ENCODE measurements at places on chromosomes 5 and 9.

- DNase-seq: no peak
These were observed 44.6 kb upstream of the ADRB2 start for GRCh38 chr5:148781766-148782165.

GRCh38 chr5:58259685-58260152, 200.2 kb downstream of the PLK2 start:
- DNase-seq: no peak

DNA sequence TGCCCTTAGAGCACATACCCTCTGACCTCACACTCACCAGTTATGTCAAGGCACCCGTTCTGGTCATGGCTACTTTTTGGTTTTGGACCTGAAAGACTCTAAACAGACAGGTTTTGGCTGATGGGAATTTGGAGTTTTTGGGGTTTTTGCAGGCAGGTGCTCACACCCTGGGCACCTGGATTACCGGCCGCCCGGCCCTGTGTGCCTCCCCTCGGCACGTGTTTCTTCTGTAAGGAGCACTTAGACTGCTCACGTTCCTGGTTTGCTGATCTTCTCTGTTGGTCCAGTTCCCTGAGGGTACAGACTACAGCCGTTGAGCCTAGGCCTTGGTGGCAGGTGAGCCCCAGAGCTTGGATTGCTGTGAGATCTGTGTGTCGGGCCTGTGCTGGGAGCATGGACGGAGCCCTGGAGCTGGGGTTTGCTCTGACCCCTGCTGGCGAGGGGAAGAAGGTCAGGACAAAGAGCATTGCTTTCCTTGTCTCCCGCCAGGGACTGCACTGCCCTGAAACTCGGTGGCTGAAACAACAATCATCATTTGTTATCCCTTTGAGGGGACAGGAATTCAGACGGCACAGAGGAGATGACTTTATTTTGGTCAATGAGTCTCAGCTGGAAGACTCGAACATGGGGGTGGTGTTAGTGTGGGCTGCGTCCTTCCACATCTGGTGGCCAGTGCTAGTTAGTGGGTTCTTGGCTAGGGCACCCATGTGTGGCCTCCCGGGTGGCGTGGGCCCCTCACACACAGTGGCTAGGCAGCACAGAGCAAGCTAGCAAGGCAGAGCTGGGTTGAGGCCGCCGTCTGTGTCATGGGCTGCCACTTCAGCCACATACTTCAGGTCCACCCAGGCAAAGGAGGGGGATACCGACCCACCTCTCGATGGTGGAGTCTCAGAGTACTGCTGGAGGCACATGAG, 76.4 kb downstream of the EHMT1 start:
- DNase-seq: no peak

DNA sequence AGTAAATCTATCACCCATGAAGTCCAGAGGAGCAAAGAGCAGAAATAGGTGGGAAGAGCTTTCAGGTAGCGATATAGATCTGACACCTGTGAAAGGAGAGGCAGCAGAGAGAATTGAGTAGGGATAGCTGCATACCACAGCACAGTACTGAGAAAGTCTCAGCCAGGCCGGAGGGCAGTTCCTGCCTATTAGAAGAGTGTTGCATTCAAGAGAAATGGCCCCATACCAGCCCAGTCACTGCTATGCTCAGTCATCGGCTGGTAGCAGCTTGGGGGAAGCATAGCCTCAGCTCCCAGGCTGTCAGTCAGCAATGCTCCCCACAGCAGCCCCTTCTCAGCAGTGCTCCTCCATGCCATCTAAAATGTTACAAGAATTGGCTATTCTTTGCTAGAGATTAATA, 285.1 kb upstream of the CDH6 start:
- no peak for DNase-seq

DNA sequence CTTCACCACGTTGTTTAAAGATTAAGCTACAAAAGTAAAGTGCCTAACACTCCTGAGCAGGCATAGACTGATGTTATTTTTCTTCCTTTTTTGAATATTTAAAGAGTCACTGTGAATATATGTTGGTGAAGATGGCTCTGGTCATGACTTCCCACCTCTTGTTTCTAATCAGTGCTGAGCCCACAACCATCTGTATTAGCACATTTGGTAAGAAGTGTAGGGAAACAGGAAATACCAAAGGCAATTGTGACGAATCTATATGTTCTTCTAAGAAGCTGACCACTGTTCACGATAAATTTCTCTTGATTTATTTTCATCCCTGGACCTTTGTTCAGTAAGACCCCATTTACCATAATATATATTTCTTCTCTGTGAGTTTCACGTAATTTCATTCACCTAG, 108.3 kb upstream of the PCA3 start:
- DNase-seq: no peak

DNA sequence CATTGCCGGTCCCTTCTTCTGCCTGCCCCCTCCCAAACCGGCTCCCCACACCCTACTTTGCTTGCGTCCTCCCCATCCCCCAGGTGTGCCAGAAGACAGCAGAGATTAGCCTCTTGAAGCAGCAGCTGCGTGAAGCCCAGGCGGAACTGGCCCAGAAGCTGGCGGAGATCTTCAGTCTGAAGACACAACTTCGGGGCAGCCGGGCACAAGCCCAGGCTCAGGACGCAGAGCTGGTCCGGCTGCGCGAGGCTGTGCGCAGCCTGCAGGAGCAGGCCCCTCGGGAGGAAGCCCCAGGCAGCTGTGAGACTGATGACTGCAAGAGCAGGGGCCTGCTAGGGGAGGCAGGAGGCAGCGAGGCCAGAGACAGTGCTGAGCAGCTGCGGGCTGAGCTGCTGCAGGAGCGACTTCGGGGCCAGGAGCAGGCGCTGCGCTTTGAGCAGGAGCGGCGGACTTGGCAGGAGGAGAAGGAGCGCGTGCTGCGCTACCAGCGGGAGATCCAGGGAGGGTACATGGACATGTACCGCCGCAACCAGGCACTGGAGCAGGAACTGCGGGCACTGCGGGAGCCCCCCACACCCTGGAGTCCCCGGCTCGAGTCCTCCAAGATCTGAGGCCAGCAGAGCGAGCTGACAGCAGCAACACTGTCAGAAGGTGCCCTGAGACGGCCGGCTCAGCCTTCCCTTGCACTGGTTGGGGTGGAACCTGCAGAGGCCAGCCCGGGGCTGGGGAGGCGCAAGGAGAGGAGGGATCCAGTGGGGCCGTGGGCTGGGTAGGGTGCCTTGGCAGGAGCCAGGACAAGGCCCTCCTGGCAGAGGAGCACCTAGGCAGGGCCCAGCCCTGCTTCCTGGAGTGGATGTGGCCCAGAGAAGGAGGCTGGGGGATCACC, 8.3 kb downstream of the N4BP3 start:
- no peak for DNase-seq

DNA sequence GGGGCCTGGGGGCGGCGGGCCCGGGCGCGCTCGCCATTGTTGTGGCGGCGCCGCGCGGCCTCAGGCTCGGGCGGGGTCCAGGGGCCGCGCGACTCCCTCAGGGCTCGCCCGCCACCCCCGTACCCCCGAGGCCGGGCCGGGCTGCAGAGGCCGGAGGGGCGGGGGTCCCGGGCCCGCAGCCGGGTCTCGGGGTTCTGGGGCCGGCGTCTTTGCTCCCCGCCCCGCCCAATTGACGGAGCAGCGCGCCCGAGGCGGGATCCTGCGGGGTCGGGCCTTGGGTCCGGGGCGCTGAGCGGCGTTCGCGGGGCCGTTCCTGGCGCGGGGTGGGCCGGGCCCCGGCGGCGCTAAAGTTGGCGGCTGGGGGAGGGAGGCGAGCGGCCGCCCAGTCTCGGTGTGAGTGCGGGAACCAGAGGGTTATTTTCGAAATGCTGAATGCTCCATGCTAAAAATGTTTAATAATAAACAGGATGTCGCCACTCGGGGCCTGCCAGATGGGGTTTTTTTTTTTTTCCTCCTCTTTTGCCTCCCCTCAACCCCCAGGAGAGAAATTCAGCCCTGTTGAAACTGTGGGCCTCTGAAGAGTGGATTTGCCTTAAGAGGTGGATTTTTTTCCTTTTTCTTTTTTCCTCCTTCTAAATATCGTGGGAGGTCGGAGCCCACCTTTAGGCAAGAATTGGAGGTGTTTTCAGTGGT, 724 bp downstream of the PRRC2B start:
- no peak for DNase-seq

DNA sequence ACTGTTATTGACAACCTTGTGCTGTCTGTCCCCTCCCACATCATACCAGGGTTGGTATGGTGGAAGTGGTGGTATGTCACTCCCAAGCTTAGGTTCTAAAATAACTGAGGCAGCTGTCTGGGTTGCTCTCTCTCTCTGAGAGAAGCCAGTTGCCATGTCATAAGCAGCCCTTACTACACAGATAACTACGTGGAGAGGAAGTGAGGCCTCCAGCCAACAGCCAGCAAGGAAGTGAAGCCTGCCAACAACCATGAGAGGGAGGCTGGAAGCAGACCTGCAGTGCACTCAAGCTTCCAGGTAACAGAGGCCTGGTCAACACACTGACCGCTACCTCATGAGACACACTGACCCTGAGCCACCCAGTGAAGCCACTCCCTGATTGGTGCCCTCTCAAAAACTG, 18.6 kb downstream of the CTNNAL1 start:
- no peak for DNase-seq
